ENCODE measurements at places on chromosomes 3 and 15.

DNA sequence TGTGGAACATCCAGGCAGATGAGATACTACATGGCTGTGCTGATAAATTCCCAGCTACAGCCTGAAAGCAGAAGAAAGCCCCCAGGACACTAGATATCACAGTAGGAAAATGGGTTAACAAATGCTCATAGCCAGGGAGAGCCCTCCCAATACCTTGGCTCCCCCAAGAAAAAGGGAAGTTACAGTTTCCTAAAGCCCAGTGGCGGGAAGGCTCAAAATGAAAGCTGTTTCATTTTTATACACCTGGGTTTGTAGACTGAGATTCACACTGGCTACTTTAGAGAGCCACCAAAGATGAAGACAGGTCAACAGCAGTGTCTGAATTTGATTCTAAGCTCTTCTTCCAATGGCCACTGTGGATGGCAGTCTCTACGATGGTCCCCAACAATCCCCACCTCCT lies 55.0 kb upstream of the TOPAZ1 start:
- DNase-seq, result no peak

GRCh38 chr15:57537072-57537471 lies 54.6 kb upstream of the MYZAP start:
- no peak for DNase-seq

DNA sequence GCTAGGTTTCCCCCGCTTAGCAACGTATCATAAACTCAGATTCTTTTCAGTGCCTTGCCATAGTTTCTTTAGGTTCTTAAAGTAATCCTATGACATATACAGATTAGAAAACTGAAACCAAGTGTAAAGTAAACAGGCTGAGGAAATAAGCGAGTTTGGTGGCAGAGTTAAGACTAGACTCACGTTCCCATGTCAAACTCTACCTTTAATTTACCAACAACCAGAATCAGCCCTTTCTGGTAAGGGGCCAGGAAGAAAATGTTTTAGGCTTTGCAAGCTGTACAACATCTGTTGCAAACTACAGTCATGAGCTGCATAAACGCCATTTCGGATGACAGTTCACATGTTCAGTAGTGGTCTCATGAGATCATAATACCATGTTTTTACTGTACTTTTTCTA lies 128.0 kb upstream of the PRICKLE2 start:
- no peak for DNase-seq

GRCh38 chr3:61564395-61565059 lies 3.2 kb downstream of the PTPRG start:
- no peak for DNase-seq

GRCh38 chr3:68306571-68306970 lies 625.8 kb downstream of the TAFA4 start:
- DNase-seq, result no peak

DNA sequence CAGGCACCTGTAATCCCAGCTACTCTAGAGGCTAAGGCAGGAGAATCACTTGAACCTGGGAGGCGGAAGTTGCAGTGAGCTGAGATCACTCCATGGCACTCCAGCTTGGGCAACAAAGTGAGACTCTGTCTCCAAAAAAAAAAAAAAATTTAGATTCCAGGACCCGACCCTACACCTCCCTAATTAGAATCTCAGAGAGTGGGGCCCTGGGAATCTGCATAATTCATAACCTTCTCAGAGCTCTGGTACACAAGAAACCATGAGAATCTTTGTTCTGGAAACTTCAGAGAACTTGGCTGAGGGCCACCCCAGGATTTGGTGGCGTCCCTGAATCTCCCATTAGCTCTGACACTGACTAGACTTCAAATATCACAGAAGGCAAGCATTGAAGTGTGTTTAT lies 31.5 kb downstream of the B3GNT5 start:
- no peak for DNase-seq

DNA sequence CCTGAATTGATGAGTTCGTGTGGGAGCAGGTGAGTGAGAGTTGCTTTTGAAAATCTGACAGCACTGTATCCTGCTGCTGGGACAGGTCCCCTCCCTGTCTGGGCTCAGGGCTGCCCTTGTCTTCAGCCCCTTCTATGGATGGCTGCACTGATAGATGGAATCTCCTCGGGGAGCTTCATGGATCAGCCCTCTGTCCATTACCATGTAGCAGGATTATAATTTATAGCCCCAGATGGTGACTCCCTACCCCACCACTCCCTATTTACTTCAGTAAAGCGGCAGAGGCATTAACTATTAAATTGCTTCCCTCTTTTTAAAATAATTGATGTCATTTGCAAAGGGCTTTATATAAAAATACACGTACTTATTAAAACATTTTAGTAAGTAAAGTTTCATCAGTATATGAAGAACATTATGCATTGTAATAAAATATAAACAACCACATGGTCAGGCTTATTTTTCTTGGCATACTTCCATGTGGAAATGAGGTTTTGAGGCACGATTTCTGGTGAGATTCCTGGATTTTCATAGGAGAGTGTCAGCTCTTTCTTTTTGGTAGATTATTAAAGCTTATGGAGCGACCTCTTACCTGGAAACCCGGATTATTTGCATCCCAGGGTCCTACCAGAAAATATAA lies 38.5 kb downstream of the MAP3K13 start:
- no peak for DNase-seq

DNA sequence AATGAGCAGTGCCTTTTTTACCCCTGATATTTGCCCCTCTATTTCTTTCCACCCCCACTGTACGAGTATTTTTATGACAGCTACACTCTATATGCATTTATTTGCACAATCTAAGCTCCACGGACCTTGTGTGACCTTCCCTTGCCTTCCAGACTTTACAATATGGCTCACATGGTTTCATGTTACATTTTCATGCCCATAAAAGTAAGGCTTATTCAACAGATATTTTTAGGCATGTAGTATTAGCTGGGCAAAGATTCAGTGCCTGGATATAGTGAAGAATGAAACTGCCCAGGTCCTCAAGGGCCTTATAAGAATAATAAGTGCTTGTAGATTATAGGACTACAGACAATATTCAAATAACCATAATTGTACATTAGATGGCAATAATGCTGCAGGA lies 481.9 kb upstream of the CNTN4 start:
- no peak for DNase-seq

DNA sequence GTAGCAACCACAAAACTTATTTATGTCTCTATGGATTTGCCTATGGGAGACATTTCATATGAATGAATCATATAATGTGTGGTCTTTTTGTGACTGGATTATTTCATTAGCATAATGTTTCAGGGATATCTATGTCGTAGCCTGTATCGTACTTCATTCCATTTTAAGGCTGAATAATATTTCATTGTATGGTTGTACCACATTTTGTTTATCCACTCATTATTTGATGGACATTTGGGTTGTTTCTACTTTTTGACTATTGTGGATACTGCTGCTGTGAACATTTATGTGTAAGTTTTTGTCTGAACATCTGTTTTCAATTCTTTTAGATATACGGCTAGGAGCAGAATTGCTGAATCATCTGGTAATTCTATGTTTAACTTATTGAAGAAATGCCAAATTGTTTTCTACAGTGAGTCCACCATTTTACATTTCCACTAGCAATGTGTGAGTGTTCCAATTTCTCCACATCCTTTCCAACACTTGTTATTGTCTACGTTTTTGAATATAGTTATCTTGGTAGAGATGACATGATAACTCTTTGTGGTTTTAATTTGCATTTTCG lies 134.4 kb upstream of the DAZL start:
- DNase-seq, result no peak

DNA sequence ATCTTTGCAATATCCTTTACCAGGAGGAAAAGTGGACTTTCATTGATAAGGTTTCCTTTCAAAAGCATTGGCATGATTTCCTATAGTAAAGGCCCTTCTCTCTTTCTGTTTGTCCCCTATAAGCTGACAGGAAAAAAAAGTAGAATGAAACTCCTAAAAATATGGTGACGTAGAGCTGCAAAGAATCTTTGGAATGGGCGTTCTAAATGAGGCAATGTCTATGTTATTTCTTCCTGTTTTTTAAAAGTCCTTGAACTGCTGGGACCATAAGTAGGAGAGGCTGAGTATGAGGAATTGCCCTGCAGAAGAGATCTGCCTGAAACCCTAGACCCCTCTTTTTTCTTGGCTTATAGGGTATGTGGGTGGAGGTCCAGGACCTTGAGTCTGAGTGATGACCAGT lies 17.2 kb downstream of the ST3GAL6 start:
- no peak for DNase-seq

- DNase-seq, result no peak
These were observed 32.2 kb downstream of the RORA start for GRCh38 chr15:61196711-61197586.

GRCh38 chr3:7292362-7292761 lies 431.4 kb downstream of the GRM7 start:
- no peak for DNase-seq

DNA sequence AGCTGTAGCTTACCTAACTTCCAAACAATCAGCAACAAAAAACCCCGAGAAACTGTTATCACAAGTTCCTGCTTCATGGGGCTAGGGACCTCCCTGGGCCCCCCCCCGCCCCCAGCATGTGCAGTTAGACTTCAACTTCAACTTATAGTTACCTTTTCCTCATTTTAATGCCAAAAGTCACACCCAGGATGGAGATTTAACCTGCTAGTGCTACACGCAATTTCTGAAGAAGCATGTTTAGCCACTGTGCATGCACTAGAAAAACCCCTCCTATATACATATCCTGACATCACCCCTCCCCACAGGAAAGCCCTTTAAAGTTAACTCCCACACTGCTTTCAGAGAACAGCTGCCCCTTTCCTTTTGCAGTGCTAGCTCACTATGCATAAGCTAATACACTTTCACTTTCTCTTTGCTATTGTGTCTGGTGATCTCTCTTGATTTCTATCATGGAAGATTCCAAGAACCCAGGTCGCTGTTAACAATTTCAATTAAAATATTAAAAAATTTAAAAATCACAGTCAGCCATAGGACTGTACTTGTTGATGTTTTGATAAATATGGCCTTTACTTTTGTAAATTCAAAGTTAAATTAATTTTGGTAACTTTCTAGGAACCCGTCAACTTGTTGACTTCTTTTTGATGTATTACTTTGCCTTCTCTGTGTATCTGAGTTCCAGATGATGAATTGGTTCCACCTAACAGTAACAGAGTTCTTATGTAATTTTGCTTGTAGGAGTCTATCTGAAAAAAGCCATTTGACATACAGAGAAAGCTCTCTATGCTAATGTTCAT lies 75.2 kb upstream of the ACAD9 start:
- peak; percentile 39 for DNase-seq

GRCh38 chr3:185825639-185826481 lies 1.0 kb upstream of the IGF2BP2 start:
- DNase-seq, result no peak

- no peak for DNase-seq
These were observed 1109.2 kb upstream of the ALCAM start for GRCh38 chr3:104257486-104257885.

- no peak for DNase-seq
These were observed 2.9 kb upstream of the EPHB3 start for GRCh38 chr3:184558726-184559125.

DNA sequence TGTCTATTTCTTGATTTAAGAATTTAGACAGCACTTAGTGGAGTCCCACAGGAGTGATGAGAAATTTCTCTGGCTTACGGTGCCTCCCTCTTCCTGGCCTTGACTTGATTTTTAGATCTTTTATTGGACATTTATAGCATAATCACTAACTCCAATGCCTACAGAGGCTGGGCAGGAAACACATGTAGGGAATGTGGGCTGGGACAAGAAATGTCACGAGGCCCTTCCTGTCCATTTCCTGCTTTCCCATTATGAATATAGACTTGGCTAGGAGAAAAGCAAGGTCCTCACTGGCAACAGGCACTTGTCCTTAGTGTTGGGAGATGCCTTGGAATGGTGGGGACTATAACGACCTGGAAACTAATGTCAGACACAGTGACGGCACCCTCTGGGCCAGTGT lies 100.3 kb downstream of the MYLK start:
- no peak for DNase-seq
